ENCODE measurements at places on chromosomes 2 and 18.

- DNase-seq, result no peak
These were observed 213.1 kb downstream of the DNER start for GRCh38 chr2:229501051-229501794.

- DNase-seq, result no peak
These were observed 133.7 kb downstream of the COMMD1 start for GRCh38 chr2:62038975-62039771.

- no peak for DNase-seq
These were observed 48.6 kb downstream of the LINC00305 start for GRCh38 chr18:64100116-64100922.

DNA sequence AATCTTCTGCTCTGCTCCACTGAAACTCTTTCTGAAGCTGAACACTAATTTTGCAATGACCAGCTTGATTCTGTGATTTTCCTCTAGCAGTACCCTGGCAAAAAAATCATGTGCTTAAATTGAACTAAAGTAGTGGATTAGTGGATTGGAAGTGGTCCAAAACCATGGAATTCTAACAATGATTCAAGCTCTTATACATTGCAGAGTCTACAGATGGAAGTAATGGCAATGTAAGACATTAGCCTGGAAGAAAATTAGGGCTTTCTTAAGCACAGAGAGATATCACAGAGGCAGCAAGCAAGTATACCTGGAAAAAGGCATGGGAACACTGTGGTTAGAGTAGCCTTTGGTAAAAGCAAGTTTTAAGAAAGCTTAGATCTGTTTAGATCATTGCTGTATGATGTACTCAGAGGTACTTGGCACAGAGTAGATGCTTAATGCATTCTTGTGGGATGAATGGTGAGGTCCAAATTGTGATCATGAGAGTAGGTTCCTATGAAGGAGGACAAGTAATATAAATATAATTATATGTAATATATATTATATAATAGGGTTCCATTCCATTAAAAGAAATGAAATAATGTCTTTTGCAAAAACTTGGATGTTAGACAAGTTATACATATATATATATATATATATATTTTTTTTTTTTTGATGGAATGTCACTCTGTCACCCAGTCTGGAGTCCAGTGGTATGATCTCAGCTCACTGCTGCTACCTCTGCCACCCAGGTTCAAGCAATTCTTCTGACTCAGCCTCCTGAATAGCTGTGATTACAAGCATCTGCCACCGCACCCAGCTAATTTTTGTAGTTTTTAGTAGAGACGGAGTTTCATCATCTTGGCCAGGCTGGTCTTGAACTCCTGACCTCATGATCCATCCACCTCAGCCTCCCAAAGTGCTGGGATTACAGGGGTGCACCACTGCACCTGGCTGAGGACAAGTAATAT lies 172.2 kb upstream of the SCN7A start:
- no peak for DNase-seq

GRCh38 chr2:69701100-69701945 lies 40.6 kb upstream of the ANXA4 start:
- DNase-seq, result no peak

GRCh38 chr2:49753344-49753985 lies 599.1 kb upstream of the FSHR start:
- DNase-seq, result no peak

DNA sequence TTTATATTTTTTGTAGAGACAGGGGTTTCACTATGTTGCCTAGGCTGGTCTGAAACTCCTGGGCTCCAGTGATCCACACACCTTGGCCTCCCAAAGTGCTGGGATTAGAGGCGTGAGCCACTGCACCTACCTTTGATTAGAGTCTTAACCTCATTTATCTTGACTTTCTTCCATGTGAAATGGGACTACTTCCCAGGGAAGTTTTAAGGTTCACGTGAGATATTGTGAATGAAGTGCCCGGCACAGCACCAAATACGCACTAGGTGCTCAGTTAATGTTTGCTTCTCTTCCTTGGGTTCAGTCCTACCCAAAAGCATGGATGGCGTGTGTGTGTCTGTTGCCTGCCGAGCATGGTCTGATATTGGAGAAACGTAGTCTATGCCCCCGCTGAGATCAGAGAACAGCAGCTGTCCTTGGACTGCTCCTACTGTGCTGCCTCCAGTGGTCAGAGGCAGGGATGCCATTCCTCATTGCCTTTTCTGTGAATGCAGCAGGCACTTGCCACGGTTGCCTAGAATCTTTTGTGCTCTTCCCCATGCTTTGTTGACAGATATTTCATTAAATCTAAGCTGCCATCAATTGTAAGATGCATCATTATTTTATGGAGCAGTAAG lies 12.3 kb upstream of the TFCP2L1 start:
- DNase-seq, result no peak

DNA sequence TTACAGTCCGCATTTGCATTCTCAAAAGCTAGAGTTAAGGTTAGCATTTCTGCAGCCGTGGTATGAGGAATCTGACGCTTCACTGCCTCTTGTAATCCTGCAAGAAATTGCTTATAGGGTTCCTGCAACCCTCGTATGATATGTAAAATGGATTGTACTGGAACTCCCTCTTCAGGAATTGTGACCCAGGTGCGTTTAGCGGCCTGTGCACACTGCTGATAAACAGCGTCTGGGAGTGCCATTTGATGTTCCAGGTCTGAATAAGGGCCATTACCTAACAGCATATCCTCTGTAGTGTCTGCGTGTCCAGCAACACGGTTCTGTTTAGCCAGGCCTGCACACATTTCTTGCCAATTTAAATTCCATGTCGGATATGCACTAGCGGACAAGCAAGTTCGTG lies 42.5 kb downstream of the CXCR4 start:
- no peak for DNase-seq

- DNase-seq, result no peak
These were observed 33.7 kb upstream of the CDC42EP3 start for GRCh38 chr2:37705191-37705590.

DNA sequence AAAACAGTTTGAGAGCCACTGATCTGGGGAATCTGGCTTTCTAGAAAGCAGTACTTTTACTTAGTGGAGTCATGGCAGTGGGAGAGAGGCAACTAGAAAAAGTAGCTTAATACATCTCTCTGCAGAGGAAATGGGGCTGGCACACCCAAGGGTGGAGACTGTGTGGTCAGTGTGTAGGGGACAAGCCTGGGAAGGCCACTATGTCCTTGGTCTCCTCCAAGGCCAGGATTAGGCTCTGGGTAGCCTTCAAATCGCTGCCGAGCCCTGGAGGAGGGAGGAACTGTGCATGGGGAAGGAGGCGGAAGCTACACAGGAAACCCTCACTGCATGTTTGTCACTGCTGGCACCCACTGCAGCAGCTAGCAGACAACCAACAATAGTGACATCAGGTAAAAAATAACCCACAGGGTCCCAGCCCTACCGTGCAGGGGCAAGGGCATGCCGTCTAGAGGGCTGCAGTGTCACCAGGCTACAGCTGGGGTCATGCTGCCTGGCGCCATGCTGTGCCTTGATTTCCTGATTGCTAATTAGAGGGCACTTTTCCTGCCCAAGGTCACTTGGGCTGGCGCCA lies 34.8 kb downstream of the LBH start:
- peak; percentile 46 for DNase-seq
